Trophoblast cell (in vitro differentiated cells and primary cell): ENCODE measurements at places on chromosomes 4 and X.

GRCh38 chrX:8403988-8404387 lies 60.6 kb upstream of the VCX3B start:
- no peak for DNase-seq

DNA sequence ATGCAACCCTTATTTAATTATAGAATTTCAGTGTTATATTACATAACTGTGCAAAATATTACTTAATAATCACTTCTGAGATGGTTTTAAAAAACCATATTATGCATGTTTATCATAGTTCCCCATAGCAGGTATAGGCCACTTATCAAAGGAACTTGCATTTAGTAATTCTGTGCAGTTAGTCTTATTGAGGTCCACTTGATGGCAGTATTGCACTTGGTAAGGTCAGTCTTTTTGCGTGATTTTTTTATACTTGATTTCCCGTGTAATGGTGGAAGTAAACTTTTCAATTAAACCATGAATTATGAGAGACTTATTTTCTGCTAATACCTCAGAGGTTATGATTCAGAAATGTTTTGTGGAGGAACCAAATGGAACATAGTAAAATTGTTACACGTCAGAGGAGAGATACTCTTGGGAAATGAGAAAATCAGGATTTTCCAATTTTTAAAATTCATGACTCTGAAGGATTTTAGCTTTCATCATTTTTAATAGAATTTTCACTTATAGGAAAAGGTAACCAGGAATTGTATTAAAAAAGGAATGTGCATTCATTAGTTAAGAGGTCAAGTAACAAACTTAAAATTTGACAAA lies 230.0 kb downstream of the CCSER1 start:
- no peak for DNase-seq

DNA sequence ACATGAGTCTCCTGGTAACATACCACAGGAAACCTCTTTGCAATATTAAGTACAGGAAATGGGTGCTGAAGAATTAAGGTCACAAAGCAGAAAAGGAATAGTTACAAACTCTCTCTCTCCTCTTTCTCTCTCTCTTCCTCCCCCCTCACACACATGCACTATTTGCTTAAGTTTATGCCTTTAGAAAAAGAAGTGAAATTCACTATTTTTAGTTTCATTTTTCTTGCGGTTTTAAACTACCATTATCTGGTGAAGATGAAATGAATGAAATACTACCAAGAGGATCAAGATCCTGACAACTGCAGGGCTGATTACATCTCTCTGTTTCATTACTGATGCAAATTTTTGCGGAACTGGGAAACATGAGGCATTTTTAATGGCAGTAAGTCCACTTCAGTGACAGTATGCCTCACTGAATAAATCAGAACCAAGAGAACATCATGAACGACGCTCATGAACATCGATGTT lies 64.3 kb upstream of the FTHL17 start:
- DNase-seq, result no peak

DNA sequence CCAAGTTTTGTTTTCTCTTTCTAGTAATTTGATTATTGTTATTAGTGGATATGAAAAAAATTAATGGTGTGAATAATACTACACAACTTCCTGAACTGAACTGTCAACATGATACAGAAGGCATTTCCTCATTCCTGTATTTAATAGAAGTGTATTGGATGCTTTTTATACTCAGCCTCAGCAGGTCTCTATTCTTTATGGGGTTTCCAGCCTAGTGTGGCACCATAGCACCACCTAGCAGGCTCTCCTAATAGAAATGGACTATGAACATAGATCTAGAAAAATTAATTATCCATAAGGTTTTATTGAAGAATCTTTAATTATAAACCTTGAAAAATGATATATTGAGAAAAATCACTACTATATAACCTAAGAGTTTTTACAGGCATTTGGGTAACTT lies 52.4 kb downstream of the GLRB start:
- DNase-seq, result no peak

DNA sequence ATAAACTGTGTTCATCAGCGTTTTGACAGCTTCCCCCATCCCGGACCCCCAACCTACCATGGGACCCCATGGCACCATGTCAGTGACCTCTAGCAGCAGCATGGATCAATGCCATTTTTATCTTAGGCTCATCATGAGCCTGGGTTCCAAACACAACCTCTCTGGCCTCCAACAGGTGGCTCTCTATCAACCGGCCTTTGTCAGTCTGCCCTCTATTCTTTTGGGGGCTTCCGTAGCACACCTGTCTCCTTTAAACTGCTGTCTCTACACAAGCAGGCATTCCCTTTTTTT lies 721 bp upstream of the TMEM150C start:
- no peak for DNase-seq

DNA sequence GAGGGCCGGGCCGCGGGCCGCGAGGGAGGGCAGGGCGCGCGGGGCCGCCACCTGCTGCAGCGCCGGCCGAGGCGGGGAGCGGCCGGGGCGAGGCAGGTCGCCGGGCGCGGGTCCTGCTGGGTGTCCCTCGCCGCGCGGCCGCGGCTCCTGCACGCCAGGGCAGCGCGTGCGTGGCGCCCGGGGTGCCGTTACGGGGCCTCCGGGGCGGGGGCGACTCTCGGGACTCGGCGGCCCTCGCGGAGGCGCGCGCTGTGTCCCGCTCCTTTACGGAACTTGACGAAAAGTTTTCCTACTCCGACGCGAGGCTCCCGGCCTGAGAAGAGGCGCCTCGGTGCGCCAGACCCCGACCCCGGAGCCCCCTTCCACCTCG lies 329 bp downstream of the TBC1D14 start:
- DNase-seq, result no peak

DNA sequence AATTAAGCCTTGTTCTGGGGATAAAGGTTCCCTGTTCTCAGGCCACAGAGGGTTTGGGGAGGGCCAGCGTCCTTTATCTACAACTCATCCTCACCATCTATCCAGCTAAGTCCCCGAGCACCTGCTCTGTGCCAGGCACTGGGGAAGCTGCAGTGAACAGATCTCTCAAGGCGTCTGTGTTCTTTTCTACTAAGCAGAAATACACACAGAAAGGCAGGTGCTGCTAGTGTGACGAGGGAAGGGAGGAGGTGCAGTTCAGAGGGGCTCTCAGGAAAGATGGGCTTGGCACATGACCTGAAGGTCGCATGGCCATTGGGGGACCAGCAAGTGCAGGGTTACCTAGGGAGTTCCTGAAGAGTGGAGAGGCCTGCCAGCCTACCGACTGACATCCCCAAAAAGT lies 352.2 kb downstream of the NR3C2 start:
- DNase-seq, result no peak

DNA sequence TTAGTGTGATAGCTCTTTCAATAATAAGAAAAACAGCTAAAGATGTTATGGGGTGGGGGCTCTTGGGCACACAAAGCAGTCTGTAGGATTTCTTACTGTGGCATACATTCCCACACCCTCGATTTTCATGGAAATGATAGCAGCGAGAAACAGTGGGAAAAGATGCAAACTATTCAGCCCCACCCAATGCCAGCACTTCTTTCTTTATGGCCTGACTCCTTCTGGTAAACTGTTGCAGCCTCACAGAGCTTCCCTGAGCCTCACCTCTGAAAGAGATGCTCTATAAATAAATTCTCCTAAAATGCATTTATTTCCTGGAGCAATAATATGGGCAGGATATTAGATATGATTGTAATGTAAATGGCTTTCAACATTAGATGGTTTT lies 910 bp downstream of the ANK2 start:
- DNase-seq, result no peak
